ENCODE measurements at places on chromosomes 13 and 19.

GRCh38 chr19:3184847-3185460 is 776 bp upstream of the NCLN start:
- peak; percentile 68 for DNase-seq

GRCh38 chr13:24263632-24264031 is 45.7 kb upstream of the C1QTNF9 start:
- no peak for DNase-seq

DNA sequence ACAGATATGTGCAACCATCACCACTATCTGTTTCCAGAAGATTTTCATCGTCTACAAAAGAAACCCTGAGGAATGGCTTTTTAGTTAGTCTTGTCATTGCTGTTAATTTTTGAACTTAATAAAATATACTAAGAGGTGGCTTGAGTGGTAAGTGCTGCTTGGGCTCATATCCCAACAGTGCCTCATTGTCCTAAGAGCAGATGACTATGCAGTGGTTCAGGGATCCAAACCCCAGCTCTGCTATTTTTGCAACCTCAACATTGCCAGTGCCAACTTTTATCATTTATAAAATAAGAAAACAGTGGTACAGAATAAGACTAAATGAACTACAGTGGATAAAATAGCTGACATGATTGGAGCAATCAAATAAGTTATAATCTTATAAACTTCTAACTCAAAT is 123.2 kb upstream of the SLC7A1 start:
- DNase-seq, result no peak

- DNase-seq, result peak; percentile 89
These were observed 3.9 kb upstream of the TTC9B start for GRCh38 chr19:40221858-40222619.

GRCh38 chr13:50353651-50354415 is 338.6 kb downstream of the KCNRG start:
- no peak for DNase-seq

DNA sequence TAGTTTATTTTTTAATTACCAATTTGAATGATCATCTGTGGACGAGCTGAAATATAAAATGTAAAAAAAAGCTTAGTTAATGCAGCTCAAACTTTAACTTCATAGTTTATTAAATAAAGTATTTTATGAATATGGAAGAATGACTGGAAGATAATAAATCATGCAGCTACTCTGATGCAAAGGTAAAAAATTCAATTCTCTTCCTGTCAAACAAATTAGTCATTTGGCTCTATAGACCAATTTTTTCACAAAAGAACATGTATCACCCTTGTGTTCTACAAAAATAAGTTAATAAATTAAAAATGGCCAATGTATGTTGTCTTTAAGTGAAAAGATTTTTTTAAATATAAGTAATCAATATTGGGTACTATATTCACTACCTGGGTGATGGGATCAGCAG is 26.2 kb downstream of the EXOSC8 start:
- DNase-seq, result no peak

DNA sequence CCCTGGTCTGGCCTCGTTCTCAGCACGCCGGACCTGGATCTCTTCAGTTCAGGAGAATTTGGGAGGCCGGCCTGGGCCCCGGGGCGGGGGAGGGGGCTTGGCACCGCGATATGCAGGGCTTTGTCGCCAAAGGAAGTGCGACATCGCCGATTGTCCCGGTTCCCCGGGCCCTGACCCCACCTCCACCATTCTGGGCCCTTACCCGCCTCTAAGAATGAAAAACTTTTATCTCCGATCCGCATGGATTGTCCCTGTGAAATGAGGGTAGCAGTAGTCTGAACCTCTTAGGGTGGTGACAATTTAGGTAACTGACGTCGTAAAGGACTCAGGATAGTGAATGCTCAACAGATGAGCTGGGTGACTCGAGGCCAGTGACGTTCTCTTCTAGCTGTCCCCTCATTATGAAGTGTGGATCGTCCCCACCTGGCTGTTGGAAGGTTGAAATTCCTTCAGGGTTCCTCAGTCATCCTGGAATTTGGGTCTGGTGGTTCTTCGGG is 650 bp downstream of the DDA1 start:
- DNase-seq, result no peak

GRCh38 chr13:74003374-74003773 is 130.8 kb downstream of the KLF12 start:
- DNase-seq, result no peak

DNA sequence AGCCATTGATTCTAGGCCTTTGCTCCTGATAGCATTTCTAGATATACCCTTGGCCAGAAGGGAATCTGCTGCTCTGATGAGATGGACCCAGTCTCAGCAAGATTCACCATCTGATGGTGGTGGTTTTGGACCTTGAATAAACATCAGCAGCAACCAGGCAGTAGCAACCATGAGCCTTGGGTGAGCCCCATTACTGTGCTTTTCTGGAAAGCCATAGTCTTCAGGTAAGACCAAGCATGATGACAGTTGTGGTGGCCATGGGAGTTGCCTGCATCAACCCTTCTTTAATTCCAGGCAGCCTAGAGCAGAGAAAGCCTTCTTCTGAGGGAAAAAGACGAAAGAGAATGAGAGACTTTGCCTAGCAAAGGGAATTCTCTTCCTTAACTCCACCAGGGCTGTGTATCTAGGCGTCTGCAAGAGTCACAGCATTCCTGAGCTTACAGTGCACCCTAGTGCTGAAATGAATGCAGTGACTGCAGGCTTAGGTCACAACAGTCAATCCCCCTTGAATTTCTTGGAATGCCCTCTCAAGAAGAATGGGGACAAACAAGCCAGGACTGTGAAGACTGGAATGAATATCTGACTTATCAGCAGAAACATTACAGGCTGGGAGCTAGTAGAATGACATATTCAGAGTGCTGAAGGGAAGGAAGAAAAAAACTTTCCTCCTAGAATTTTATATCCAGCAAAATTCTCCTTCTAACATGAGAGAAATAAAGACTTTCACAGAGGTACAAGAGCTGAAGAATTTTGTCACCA is 942.4 kb upstream of the PCDH20 start:
- peak; percentile 90 for DNase-seq

DNA sequence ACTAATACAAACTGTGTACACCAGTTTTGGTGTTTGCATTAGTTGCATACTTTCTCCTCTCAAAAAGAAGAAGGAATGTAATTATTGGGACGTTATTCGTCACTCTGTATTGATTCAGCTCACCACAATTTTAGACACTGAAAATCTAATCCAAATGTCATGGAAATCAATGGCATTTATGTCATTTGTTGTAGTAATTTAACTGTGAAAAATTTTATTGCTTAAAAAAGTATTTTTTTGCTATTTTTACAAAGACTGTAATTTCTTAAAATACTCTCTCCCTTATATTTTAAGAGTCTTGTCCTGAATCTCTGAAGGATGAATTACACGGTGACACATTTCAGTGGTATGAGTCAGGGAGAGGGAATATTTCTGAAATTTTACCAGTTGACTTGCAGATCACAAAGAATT is 2117.6 kb downstream of the PCDH9 start:
- DNase-seq, result no peak

DNA sequence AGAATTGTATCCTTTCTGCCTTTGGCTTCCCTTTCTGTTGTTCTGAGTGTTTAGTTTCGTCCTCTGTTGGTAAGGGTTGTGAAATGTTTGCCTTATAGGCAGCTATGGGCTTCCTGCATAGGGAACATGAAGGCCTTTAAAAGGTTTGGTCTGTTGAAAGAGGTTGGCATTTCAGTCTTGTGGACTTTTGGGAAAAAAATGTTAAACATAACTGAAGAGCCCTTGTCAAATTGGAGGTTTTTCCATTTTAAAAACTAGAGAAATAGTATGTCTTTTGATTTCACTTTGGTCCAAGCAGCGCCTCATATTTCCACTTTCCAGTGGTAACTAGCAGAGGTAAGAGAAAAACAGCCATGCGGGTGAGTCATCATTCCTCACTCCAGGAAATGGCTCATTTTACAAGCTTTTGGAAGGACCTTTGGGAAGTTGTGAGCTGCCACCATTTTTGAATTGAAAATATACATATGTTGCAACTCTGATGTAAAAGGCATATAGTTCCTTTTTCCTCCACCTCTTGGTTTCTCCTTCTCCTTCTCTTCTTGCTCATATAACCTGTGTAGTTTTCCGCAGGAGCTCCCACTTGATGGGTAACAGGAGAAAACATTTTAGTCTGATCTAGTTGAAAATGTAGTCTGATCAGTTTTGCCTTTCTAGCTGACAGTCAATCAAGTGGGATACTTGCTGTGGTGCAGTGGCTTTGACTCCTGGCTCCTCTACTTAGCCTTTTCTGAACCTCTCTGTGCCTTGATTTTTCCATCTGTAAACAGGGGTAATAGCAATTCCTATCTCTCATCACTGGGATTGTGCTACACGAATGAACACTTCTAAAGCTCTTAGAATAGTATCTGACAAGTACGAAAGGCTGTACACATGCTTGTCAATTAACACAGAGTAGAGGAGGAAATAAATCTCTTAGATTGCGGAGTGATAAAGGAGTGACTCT is 23.0 kb downstream of the GPC6 start:
- peak; percentile 46 for DNase-seq

DNA sequence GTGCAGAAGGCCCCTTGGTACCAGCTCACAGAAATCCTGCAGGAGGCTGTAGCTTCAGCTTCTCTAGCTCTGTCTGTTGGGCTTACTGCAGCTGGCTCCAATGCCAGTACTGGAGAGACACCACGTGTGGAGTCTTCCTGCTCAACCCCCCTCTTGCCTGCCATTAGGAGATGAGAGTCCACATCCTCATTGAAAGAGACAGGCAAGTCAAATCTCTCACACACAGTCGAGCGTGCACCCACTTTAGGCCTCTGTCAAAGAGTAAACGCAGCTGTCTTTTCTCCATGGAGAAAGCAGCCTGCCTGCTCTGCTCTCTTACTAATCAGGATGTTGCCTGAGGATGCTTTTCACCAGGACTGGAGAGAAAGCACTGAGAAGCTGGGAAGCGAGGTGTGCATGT is 523.0 kb upstream of the NBEA start:
- DNase-seq, result no peak

DNA sequence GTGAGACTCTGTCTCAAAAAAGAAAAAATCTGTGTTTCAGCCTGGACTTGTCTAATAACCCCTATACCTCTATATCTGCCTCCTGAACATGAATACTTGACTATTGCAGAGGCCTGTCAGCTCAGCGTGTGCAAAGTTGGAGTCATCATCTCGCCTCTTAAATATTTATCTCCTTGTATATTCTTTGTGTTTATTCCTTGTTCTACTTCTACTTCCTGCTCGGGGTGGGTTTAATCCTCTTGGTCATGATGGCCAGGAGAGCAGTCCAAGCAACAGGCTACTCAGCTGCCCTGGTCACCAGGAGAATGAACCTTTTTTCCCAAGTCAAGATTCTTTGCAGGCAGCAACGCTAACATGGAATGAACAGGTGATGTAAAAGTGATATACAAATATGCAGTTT is 119.1 kb downstream of the PCCA start:
- DNase-seq, result no peak

GRCh38 chr13:76267216-76267615 is 619.0 kb downstream of the KCTD12 start:
- DNase-seq, result no peak

DNA sequence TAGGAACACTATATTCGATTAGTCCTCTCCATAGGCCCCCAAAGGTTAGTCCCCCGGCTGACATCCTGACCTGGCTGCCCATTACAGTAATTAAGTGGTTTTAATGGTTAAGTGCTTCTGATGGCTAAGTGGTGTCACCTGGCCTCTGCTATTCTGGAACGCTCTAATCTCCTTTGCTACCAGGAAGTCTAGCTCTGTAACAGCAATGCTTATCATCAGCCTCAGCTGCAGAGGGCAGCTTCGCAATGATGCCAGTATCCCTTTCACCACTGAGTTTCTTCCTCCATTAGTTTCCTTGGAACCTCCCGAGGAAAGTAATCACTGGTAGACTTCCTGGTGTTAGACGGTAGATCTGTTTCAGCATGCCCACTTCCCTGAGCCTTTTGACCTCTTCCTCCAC is 8.6 kb upstream of the RNF6 start:
- no peak for DNase-seq

GRCh38 chr19:6693056-6693471 is 23.1 kb upstream of the TNFSF14 start:
- no peak for DNase-seq

DNA sequence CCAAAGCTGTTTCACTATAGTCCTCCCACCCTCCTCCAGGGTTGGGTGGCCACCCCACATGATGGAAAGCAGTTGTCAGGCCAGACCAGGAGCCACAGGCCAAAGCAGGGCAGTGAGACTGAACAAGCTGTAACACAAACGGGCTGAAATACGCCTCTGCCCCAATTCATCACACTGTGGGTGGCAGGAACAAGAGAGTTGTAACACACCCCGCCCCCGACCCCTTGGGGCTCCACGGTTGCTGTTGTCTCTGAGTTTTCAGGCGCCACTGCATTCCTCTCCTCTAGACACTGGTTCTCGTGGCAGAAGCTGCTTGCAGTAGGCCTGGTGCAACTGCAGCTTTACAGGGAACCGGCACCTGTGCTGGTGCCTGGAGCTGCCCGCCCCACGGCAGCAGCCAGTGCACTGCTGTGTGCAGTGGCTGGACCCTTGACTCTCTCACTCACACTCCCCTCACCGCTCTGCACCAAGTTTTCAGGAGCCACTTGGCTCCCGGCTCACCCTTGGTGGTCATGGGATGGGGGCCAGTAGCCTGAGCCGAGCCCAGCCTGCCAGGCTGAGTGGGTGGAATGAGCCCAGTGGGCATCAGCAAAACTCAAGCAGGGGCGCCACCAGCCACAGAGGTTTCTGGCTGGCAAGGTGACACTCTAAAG is 1314.5 kb upstream of the MIR17HG start:
- no peak for DNase-seq

GRCh38 chr13:33642374-33643065 is 175.4 kb upstream of the RFC3 start:
- no peak for DNase-seq
